ENCODE measurements at places on chromosomes 2 and 18.

DNA sequence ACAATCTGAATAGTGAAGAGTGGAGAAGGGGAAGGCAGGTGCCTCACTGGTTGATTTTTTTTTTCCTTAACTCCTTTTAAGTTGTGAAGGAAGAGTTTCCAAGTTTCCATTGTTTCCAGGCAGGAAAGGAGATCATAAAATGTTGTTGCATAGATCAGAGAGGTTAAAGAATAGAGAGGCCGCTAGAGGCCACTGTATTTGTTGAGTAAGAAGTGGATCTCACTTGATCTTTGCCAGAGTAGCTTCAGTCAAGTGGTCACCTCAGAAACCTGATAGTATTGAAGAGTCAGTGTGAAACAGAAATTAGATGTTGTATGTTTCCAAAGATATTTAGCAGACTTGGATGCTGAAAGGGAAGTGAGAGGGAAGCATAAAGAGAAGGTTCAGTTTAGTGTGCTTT, 17.6 kb downstream of the CTNNA2 start:
- DNase-seq = no peak

DNA sequence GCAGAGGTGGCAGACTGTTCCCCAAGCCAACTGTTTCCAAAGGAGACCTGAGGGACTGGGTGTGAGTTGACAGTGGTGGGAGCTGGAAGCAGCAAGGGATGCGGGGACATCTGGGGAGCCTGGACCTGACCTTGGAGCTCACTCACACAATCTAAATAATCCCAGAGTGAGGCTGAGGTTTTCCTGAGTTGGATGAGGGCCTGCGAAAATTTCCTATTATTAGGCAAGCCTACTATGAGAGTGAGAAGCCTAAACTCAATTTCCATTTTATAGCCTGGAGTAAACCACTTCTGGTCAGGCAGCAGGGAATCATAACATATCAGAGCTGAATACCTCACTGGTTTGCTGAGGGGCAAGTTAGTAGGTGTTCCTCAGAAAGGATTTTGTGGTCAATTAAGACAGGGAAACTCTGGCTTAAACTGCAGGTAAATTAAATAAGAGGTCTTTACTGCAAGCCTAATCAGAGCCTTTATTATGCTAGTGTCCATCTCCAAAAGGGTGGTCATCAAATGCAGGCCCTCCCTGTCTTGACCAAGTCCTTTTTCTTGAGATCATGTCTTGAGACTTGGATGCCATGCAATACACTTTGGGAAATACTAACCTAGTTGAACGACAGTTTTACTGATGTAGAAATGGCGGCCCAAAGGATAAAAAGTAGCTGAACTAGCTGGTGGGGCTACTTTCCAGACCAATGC, 1.7 kb upstream of the COX5B start:
- no peak for DNase-seq

- DNase-seq = no peak
Measured at GRCh38 chr18:69590150-69590549, 189.5 kb downstream of the DOK6 start.

DNA sequence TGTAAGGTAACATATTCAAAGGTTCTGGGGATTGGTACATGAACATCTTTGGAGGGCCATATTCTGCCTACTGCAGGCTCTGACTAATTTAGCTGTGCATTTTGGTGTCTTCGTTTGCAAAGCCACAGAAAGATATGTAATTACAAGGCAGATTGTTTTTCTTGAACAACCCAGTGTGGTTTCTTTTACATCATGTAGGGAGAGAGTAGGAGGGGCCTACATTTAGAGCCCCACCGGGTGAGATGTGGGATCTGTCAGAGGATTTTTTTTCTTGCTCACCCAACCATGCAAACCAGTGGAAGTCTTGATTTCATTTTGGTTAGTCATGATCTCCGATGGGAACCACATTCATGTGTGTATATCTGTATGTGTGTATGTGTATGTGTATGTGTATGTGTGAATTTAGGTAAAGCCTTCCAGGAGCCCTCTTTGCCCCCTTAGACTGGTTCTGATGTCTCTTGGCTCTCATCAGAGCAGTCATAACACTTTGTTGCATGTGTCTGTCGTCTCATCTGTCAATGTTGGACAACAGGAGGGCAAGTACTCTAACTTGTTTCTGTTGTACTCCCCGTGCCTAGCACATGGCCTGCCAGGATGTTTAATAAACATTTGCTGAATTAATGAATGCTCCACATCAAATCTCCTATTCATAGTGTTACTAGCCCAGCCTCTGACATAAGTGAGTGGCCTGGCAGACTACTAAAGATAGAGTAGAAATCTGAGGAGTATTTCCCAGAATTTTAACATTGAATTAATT, 239.9 kb downstream of the MTX2 start:
- no peak for DNase-seq

GRCh38 chr2:65766768-65767267, 334.4 kb upstream of the SPRED2 start:
- DNase-seq = no peak

- no peak for DNase-seq
Measured at GRCh38 chr2:12303181-12304030, 413.3 kb upstream of the TRIB2 start.

DNA sequence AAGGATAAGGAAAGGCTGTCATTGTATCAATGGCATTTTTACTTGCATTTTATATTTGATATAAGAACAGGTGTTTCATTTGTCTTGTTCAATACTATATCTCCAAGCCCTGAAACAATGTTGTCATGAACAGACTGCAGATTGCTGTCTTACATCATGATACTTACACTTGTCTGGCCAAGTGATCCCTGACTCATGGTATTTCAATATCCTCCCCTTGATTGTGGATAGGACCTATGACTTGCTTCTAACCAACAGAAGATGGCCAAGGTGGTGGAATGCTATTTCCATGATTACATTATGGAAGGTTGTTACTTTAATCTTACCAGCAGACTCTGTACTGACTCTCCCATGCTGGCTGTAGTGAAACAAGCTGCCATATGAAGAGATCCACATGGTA, 471.1 kb downstream of the CCDC85A start:
- no peak for DNase-seq

- no peak for DNase-seq
Measured at GRCh38 chr2:38856165-38856564, 19.6 kb downstream of the DHX57 start.

DNA sequence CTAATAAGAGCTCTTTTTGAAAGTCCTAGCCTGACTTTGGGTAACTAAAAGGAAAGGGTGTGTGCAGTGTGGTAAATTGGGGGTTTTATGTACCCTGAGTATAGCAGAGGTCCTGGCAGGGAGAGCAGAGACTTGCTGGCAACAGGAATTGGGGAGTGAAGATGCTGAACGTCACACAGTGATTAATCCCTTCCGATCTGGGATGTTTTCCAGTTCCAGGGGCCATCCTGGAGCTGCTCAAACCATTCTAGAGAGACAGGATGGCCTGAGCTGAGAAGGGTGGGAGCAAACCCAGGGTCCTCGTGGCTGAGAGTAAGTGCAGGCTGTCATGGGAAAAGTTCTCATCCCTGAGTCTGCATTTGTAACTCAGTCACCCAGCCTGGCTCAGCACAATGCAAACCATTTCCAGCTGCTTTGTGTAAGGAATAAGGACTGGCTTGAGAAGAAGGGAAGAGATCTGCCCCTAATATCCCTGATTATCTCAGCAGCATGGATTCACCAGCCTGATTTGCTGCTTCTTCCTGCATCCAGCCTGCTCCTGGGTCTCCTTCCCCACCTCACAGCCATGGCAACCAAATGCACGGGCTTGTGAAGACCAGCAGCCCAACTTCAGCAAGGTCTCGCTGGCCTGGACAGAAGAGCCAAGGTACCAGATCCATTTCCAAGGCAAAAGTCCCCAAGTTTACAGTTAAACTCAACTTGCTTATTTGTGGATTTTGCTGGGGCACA, 47.1 kb upstream of the CELF4 start:
- no peak for DNase-seq

Data from cortex of kidney (tissue), 1 donor.